Activated CD8-positive, alpha-beta memory T cell treated with anti-CD3 and anti-CD28 coated beads, Interleukin-2, amount 50 U/mL, for 4 hours (primary cell): ENCODE measurements at places on chromosomes 2 and 18.

GRCh38 chr2:107553539-107553938 lies 273.2 kb upstream of the RGPD4 start:
- DNase-seq, result no peak

- no peak for DNase-seq
Measured at GRCh38 chr2:207724113-207724512, 12.7 kb downstream of the CCNYL1 start.

DNA sequence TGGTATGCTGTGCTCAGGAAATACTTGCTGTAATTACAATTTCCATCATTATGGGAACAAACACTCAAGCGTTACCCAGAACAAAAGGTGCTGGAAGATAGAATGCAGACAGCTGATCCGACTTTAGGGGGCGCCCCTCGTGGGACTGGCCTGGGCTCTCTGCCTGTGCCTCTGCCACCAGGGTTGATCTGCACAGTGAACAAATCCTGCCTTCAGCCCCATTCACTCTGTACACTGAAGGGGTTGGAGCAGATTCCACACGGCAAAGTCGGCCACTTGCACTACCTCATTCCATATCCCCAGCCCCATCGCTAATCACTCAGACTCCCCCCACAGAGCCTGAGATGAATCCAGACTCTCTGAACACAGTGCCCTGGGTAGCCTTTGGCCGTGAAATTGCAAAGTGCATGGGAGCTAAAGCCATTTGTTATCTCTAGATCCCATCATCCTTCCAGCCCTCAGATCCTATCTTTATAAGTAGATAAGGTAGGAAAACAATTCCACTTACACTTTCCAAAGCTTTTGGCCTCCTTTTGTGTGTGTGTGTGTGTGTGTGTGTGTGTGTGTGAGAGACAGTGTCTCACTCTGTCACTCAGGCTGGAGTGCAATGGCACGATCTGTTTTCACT lies 69.3 kb downstream of the INPP5D start:
- no peak for DNase-seq

- no peak for DNase-seq
Measured at GRCh38 chr2:53969285-53969967, 1.4 kb downstream of the PSME4 start.

- DNase-seq, result no peak
Measured at GRCh38 chr2:37168217-37168981, 11.6 kb upstream of the EIF2AK2 start.

GRCh38 chr2:168667156-168667555 lies 135.3 kb upstream of the NOSTRIN start:
- no peak for DNase-seq

- no peak for DNase-seq
Measured at GRCh38 chr2:168211664-168212163, 35.7 kb downstream of the STK39 start.

GRCh38 chr18:29146068-29146467 lies 969.1 kb upstream of the CDH2 start:
- no peak for DNase-seq
